ENCODE measurements at places on chromosomes 5 and 9.

DNA sequence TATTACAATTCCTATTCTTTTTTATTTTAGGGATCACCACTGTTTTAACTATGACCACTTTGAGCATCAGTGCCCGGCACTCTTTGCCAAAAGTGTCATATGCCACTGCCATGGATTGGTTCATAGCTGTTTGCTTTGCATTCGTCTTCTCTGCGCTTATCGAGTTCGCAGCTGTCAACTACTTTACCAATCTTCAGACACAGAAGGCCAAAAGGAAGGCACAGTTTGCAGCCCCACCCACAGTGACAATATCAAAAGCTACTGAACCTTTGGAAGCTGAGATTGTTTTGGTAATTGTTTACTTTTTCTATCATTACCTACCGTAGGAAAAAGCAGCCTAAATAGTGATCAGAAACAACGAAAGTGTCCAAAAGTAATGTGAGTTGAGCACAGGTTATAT is 6.4 kb downstream of the GABRA6 start:
- DNase-seq: no peak

DNA sequence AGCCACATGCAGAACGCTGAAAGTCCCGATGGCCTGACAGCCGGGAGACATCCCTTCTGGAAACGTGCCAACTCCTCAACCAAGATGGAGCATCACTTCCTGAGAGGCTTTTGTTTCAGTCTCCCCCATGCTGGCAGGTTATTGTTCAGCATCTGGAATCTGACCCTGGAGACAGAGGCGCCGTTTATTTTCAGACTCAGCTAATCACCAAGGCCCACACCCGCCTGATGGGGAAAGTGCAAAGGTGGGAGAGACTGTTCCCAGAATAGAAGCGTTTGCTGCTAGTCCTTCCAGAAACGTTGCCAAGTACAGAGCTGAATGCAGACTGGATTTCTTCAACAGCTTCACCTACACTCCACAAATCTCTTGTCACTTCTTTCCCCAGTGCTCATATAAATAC is 41.8 kb upstream of the S1PR3 start:
- DNase-seq: no peak

DNA sequence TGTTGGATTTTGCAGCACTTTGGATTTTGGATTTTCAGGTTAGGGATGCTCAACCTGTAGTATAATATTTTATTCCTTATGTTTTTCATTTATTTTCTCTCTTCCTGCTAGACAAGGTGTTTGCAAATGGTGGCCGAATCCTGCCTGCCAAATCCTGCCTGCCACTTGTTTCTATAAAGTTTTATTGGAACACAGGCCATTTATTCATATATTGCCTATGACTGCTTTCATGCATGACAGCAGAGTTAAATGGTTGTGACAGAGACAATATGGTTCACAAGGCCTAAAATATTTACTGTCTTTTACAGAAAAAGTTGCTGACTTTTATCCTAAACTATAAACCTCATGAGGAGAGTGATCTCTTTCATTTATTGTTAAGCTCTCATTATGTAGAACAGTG is 72.7 kb downstream of the DENND4C start:
- no peak for DNase-seq

- DNase-seq: no peak
Observed at GRCh38 chr9:87500491-87501270, 3.0 kb downstream of the DAPK1 start.

- DNase-seq: no peak
Observed at GRCh38 chr5:172499287-172499686, 45.0 kb upstream of the SH3PXD2B start.

GRCh38 chr5:131019601-131020315 is 145.3 kb downstream of the HINT1 start:
- DNase-seq: no peak

GRCh38 chr9:79195879-79196278 is 375.9 kb upstream of the TLE4 start:
- DNase-seq: no peak

DNA sequence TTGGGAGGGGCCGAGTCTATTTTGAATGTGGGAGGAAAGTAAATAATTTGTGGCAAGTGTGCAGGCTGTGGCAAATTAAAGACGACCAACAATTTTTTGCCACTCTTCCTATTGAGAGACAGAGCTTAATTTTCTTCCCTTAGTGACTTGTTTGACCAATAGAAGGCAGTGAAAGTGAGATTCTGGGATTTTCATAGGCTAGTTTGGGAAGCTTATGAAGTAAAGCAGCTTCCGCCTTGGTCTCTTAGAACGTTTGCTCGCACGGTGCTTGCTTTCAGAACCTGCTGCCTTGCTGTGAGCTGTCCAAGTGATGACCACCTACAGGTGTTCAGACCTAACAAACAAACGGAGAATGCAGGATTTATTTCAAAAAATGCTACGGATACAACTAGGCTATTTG is 6.7 kb upstream of the OR1N2 start:
- no peak for DNase-seq

DNA sequence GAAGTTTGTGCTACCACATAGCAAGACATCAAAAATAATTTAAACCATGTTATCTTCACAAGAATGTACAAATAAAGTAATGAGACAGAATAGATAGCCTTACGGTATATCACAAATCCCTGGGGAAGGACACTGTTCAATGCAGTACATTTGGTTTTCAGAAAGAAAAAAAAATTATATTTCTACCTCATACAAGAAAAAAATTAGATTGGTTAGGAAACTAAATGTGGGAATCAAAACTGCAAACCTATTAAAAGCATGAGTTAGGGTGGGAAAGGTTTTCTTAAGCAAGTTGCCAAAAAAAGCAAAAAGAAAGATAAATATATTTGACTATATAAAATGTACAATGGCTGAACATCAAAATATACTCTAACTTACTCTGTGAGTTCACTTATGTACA is 201.9 kb upstream of the NREP start:
- no peak for DNase-seq

DNA sequence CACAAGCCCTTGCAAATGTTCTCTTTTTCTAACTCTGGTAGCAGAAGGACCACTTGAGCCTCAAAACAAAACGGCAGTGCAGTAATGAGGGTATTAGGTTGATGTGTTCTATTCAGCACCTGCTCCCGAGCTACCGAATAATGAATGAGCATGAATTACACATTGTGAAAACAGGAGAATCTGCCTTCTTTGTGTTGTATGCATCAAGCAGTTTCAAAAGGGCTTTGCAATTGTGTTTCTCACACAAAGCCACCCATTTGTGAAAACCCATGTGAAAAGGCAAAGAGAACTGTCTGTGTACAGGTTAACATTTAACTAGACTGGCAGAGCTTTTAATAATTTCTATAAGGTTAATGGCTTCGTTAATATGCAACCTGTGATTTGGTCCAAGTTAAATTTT is 97.8 kb downstream of the STK32A start:
- DNase-seq: no peak

- no peak for DNase-seq
Observed at GRCh38 chr5:77157732-77158532, 52.5 kb upstream of the PDE8B start.

DNA sequence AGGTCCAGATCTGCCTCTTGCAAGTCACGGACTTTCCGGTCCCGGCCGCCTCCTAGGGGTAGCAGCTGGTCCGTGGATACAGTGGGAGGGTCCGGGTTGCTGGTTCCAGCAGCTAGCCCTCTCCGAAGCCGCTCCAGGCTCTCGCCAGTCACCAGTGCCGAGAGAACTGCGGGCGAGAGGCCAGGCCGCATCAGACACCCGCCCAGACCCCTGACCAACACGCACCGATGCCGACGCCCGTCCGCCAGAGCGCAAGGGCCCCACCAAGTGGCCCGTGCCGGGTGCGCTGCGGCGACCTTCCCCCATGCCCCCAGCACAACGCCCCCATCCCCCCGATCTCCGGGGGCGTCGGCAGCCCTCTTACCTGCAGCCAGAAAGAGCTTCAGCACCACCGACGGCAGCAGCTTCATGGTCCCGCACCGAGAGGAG is 470 bp downstream of the HBEGF start:
- no peak for DNase-seq

GRCh38 chr5:32760091-32760509 is 49.0 kb downstream of the NPR3 start:
- DNase-seq: no peak

GRCh38 chr5:40681363-40682153 is 1.8 kb downstream of the PTGER4 start:
- peak; percentile 54 for DNase-seq

DNA sequence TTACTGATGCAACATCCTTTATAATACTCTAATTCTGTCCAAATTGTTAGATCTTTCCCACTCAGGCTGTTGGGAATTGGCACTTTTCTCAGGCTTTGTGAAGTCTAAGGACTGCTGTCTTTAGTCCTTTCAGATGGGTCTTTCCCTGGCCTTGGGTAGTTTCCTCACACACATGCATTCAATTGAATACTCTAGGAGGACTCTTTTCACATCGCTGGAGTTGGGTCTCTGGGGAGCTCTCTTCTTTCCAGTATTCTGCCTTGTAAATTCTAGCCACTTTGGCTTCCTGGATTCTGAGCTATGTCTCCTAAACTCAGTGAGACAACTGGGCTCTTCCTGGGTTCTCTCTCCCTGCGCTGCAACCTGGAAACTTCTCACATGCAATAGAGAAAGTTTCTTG is 215.5 kb downstream of the SNX18 start:
- DNase-seq: no peak

- no peak for DNase-seq
Observed at GRCh38 chr9:76917299-76917698, 11.4 kb upstream of the PRUNE2 start.

DNA sequence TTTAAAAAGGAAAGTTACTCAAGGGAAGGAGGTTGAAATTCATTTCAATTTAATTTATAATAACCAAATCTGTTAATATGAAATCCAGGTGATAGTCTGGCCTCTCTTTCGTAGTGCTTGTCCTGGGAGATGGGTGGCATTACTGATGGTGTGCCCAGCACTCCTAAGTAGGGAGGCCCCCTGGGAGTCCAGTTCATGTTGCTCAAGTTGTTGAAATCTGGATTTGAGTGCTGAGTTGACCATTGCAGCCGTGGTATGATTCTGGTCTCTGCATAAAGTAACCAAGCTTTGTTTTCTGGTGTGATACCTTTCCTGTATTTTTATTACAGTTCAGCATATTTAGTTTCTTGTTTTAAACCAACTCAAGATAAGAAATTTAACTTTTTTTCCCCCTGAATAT is 287.8 kb downstream of the FANCC start:
- no peak for DNase-seq

DNA sequence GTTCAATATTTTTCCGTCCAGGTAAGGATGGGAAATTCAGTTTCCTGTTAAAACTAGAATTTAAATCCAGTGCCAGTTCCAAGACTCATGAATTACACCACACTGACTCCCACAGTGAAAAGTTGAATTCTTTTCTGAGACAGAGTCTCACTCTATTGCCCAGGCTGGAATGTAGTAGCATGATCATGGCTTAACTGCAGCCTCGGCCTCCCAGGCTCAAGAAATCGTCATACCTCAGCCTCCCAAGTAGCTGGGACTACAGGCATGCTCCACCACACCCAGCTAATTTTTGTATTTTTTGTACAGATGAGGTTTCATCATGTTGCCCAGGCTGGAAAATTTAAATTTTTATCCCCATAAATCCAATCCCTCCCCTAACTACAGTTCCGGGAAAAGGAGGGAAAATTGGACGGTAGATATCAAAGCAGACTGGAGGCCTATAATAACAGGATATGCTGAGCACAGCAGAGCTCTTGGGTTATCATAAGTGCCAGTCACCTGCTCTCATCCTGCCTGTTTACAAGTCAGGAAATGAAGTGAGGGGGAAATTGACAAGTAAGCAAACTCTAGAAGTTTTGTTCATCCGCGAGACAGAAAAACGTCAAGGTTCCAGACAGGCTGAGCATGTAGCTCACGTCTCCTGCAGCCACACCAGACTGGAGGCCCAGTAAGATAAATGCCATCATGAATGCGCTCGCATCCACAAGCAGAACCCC is 105.7 kb downstream of the UGCG start:
- DNase-seq: peak; percentile 54

GRCh38 chr9:106731910-106732309 is 131.1 kb upstream of the ZNF462 start:
- no peak for DNase-seq

DNA sequence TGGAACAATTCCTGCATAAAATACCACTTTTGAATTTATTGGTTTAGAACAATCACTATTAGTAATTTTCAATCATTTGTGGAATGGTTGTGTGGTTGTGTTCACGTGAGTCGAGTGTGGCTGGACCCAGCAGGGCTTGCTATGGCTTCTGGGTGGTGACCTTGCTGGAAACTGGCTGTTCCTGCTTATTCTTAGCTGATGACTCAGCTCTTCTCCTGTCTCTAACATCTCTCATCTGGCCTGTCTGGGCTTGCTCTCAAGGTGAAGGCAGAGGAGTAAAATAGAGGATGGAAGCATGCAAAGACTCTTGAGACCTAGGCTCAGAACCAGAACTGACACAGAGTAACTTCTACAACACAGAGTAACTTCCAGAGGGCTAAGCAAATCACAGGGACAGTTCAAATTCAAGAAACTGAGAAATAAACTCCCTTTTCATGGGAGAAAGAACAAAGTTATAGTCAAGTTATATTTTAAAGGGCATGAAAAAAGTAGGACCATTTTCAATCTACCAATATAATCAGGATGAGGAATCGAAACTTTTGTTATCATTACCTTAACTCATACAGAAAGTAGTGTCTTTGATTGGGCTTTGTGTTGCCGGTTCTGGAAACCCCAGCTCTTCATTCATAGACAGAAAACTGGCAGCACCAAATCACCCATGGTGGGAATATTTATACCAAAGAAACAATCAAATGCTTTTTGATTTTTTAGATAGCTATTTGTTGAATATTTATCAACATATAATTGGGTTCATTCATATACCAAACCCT is 665.1 kb downstream of the CDH18 start:
- no peak for DNase-seq

- peak; percentile 57 for DNase-seq
Observed at GRCh38 chr9:120928015-120928482, 1.5 kb upstream of the TRAF1 start.

- DNase-seq: no peak
Observed at GRCh38 chr5:181235689-181236366, 7.9 kb downstream of the RACK1 start.

DNA sequence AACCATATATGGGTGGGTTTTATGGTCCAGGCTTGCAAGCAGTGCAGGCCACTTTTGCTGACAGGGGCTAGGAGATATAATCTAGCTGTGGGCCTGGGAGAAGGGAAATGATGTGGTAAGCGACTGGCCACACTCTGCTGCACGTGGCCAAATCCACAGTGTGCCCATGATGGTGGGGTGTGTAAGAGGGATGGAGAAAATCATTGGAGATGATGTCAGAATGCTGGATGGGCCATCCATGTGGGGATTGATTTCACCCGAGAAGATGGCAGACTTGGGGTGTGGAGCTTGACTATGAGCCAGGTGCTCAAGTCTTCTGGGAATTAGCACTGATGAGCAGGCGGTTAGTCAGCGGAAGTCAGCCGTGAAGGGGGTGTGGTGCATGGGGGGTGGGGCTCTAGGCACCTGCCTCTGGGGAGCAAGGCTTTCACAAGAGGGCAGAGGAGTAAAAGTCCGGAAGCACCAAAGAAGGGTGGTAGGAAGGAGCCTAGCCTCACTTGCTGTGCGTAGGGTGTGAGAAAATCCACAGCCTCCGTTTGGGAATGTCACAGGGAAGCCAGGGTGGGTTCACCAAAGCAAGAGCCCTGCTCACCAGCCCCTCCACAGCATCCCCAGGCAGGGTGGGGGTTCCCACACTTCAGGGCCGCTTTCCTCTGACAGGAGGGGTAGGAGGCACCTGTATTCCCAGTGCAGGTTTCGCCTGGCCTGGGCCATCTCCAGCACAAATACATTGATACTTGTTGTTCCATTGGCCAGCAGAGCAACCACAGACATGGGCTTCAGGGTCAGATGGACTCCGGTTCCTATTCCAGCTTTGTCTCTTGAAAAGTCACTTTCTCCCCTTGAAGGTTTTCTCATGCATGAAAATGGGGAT is 44.5 kb upstream of the ANGPTL2 start:
- DNase-seq: peak; percentile 10

All from CD4-positive, alpha-beta T cell treated with Interleukin-17A for 4 hours (primary cell).